Fibroblast of lung (primary cell): ENCODE measurements at places on chromosomes 13 and 19.
A peak's percentile ranks its signal among the peaks of the same experiment; 100 is the strongest.

GRCh38 chr13:111179908-111180760, 65.0 kb downstream of the ARHGEF7 start:
- DNase-seq, result peak; percentile 44

- no peak for DNase-seq
Measured at GRCh38 chr19:6026390-6027227, 48.7 kb upstream of the RANBP3 start.

DNA sequence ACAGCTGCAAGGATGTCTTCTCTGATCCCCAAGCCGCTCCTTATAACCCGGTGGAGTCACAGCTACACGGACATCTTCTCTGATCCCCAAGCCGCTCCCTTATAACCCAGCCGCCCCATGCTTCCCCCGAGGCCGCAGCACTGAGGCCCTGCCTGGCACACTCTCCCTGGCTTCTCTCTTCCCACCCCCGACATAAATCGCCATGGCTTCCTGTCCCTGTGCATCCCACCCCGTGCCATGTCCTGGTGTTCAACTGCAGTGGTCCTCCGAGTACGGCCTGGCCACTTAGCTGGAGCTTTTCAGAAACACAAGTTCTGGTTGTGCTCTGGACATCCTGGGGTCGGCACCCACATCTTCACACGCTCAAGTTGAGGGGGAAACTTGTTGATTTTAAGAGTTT, 60.4 kb downstream of the RASA3 start:
- no peak for DNase-seq

- no peak for DNase-seq
Measured at GRCh38 chr19:18468517-18468916, 30.6 kb upstream of the ISYNA1 start.

DNA sequence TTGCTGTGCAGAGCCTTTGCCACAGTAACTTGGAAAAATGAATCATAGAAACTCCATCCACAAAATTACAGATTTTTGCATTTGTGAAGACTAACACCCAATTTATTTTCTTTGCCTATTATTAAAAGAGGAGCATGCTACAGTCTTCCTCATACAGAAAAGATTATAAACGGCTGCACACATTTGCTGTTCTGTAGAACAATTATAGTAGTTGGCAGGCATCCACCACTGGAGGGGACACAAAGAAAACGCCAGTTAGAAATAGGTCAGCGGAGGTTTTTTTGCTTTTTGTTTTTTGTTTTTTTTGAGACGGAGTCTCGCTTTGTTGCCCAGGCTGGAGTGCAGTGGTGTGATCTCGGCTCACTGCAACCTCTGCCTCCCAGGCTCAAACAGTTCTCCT, 51.6 kb downstream of the SACS start:
- no peak for DNase-seq
